ENCODE measurements at places on chromosomes 11 and 22. TPM values are rescaled to one million over a fixed set of nuclear protein-coding genes. Genes with fewer than 3 reads are reported as not detected.
A peak's percentile ranks its signal among the peaks of the same experiment; 100 is the strongest.

- DNase-seq, result no peak
These were observed 28.5 kb downstream of the RCOR2 start for GRCh38 chr11:63888170-63889086.

DNA sequence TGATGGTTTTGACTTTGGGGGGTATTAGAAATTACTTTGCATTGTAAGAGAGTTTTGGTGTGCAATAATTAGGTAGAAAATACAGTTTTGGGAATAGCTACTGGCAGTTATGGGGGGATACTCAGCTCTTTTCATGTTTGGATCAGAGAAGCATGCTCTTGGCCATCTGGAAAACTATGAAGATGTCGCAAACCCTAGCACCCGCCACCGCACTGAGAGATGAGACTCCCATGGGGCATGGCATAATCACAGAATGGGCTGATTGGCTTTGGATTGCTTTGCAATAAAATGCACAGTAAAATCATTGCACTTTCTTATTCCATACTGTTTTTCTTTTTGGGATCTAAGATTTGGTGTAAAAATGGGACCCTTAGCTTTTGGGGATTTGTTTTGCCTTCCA lies 43.5 kb upstream of the SLC5A12 start:
- DNase-seq, result no peak

- DNase-seq, result no peak
These were observed at the start of gene ASCL3 for GRCh38 chr11:8942518-8943066. Gene ASCL3 (minus strand): TSS chr11:8943016. CDS start chr11:8938161, 4,855 bp downstream.

DNA sequence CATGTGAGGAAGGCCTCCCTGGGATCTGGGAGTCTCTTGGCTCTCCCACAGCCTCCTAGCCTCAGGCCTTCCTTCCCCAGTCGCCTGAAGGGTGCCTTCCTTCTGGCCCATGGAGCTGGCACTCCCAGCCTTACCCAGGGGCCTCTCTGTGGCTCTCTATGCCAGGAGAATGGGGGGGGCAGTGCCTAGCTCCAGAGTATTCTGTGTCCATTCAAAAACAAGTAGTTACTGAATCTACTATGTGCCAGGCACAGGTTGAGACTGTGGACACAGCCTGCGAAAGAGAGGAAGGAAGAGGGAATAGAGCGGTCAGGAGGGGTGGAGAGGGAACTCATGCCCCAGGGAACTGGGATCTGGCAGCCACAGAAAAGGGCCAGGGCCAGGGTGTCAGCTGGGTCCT lies 2.7 kb upstream of the PLA2G3 start:
- no peak for DNase-seq

GRCh38 chr11:36635066-36635862 lies 37.2 kb upstream of the RAG2 start:
- peak; percentile 13 for DNase-seq

Gene CPT1B
- total RNA-seq, result 12.6 TPM

Gene NXPE1
- total RNA-seq, result not detected

Measured in SK-MEL-5 (cell line).